ENCODE measurements at places on chromosomes 13 and 19. TPM values are rescaled to one million over a fixed set of nuclear protein-coding genes. Genes with fewer than 3 reads are reported as not detected.

Gene SLITRK1
- under 0.01 TPM for total RNA-seq

Gene PALM3
- not detected for total RNA-seq

DNA sequence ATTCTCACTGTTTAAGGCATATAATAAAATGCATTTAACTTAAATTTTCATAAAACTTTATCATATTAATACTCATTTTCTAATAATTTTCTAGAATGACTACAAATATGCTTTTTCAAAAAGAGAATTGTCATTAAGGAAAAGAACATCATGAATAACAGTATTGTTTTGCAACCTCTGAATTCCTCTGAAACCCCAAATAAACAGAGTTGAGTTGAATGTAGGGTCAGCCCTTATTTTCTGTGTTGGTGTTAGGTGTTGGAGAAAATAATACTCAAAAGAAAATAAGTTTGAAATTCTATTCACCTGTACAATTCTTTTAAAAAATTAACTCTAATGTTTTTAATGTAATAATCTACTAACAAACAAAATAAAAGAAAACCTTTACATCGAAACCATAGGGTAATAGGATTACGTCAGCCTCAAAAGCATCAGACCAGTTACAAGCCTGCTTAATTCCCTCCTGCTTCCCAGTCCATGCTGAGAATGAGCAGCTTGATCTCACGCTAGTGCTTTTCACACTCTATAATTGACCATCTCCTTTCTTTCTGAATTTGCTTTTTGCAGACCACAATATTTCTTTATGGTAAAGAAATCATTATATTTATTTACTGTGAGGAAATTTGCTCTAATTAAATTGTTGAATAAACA is 160.9 kb downstream of the PCDH9 start:
- DNase-seq = no peak

DNA sequence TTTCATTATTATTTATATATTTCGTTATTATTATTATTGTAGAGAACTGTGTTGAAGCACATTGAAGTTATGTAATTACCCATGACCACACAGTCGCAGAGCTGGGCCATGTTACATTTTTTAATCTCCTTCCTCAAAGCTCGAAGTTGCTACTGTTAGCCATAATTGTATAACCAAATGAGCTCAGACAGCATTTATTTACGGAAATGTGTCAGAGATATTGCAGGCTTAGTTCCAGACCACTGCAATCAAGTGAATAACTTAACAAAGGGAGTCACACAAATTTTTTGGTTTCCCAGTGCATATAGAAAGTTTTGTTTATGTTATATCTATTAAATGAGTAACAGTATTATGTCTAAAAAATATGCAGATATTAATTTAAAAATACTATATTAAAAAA is 147.1 kb upstream of the SLITRK1 start:
- no peak for DNase-seq

Gene ZNF560
- total RNA-seq = not detected
